Muscle of back (tissue), 13 donors: ENCODE measurements at places on chromosomes 4 and X. TPM values are rescaled to one million over a fixed set of nuclear protein-coding genes. Genes with fewer than 3 reads are reported as not detected.

DNA sequence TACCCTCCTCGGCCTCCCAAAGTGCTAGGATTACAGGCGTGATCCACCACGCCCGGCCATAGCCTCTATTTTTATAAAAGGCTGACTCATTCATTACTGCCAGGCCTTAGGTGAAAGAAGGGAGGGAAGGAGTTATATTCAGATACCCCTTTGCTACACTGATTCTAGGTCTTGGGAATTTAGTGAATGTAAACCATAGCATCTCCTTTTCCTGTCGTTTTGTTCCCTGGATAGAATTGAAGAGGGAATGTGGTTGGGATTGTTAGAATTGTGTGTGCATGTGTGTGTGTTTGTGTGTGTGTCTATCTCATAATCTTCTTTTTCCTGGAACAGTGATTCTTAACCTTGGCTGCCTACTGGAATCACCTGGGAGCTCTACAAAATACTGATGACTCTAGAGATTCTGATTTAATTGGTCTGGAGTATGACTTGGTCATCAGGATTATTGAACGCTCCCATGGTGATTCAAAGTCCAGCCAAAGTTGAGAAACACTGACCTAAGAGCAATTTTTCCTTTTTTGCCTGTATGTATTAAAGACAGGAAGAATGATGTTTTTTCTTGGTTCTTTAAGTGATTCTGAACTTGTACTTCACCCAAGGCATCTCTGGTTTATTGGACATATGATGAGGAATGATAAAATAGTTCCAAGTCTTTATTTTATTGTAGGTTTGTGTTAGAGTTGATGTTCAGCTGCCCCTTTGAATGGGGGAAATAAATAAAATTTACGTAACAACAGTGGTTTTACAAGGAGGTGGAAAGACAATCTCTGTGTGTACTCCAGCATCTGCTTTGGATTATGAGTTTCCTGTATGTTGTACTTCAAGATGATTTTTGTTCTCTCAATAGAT, 37.0 kb downstream of the NAP1L5 start:
- peak; percentile 48 for DNase-seq

- DNase-seq = peak; percentile 16
Observed at GRCh38 chr4:28835501-28835900, 1884.7 kb upstream of the PCDH7 start.

DNA sequence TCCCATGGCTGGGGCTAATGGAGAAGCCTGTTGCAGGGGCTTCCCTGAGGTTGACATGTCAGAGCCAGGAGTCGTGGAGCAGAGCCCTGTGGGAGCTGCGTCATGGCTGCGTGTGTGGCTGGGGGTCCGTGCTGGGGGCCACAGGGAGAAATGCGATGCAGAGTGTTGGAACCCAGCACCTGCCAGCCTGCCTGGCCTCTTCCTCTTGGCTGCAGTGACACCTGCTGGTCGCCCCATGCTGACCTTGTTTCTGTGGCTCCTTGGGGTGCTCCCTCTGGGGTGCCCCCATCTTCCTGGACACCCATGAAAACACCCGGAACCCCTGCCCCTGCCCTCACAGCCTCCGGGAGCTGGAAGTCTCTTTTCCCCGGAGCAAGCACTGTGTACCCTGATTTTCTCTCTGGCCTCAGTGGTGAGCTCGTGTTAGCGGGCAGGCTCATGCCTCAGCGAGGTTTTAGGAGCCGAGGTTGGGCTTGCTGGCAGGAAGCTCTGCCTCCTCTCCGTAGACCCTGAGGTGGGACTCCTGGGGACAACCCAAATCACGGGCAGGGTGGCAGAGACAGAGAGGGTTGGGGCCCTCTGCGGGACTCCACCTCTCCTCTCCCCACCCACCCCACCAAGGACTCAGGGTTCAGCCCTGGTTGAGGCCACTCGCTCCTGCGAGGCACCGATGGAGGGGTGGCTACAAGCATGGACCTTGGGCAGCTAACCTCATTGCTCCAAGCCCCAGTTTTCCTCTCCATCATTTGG, 103.7 kb downstream of the SORCS2 start:
- DNase-seq = no peak

DNA sequence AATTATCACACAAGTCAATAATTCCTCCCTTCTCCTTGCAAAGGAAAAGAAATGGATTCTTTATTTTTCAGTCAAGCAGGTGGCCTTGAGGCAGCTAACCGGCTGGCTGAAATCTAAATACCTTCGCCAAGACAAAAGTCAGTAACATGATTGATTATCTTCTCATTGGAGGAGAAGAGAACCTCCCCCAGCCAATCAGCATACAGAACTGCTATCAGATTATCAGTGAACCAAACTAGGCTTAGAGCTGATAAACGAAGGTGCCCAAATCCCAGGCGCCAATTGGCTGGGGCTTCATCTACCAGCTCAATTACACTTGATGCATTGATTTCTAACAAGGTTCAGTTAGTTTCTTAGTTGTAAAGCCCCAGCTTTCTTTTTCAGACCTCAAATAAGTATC, 152.4 kb upstream of the NOCT start:
- no peak for DNase-seq

The SMPX gene
- 174 TPM for polyA plus RNA-seq

The CSN1S1 gene
- not detected for polyA plus RNA-seq

GRCh38 chrX:39690541-39691415, 407.0 kb downstream of the BCOR start:
- DNase-seq = no peak

DNA sequence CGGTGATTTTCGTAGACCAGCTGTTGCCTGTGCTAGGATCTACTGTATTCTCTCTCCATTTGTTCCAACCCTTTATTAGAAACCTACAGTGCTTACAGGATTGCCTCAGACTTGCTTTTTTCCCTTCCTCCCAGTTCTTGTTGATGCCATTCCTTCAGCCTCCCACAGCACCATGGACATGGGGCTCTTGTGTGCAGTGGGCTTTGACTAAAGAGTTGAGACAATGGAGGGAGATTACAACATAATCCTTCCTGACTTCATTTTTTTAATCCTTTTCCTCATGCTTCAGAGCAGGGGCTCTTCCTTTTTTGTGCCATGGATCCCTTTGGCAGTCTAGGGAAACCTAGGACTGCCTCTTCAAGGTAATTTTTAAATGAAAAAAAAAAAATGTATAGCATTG, 92.1 kb downstream of the BMPR1B start:
- DNase-seq = no peak

The IL15 gene
- polyA plus RNA-seq = 8.9 TPM
